H1 (cell line): ENCODE measurements at places on chromosomes 12 and 14. TPM values are rescaled to one million over a fixed set of nuclear protein-coding genes. Genes with fewer than 3 reads are reported as not detected.

SLC10A1 gene
- not detected in 2 replicates for polyA plus RNA-seq

CEBPE gene
- 0.05 and 0.06 TPM in 2 replicates for polyA plus RNA-seq

KRT73 gene
- polyA plus RNA-seq: not detected in 2 replicates

VASH1 gene
- polyA plus RNA-seq: 3.1 and 4.9 TPM in 2 replicates

HIF1A gene
- 37.1 and 54.8 TPM in 2 replicates for polyA plus RNA-seq

OAS2 gene
- 0.06 TPM in 1 of 2 replicates, not detected in the other for polyA plus RNA-seq

KCNMB4 gene
- polyA plus RNA-seq: 10.0 and 10.9 TPM in 2 replicates

KCNH3 gene
- 0.47 and 0.50 TPM in 2 replicates for polyA plus RNA-seq

ADCK1 gene
- 16.8 and 23.0 TPM in 2 replicates for polyA plus RNA-seq

MUCL1 gene
- polyA plus RNA-seq: not detected in 2 replicates

MYO1H gene
- 0.03 and 0.05 TPM in 2 replicates for polyA plus RNA-seq

FGF6 gene
- not detected in 2 replicates for polyA plus RNA-seq

L2HGDH gene
- 12.2 and 12.9 TPM in 2 replicates for polyA plus RNA-seq

RITA1 gene
- polyA plus RNA-seq: 24.1 and 31.0 TPM in 2 replicates

CLSTN3 gene
- polyA plus RNA-seq: 26.3 and 43.9 TPM in 2 replicates

SPTB gene
- polyA plus RNA-seq: 0.30 and 0.60 TPM in 2 replicates

CLEC14A gene
- polyA plus RNA-seq: 0.09 and 0.17 TPM in 2 replicates

NRIP2 gene
- polyA plus RNA-seq: 0.03 and 0.06 TPM in 2 replicates

PKP2 gene
- polyA plus RNA-seq: 9.6 and 13.0 TPM in 2 replicates

DDX47 gene
- 39.3 and 54.4 TPM in 2 replicates for polyA plus RNA-seq
